ENCODE measurements at places on chromosomes 2 and 18. TPM values are rescaled to one million over a fixed set of nuclear protein-coding genes. Genes with fewer than 3 reads are reported as not detected.

The MAP3K19 gene
- not detected for total RNA-seq

The ESPNL gene
- 2.4 TPM for total RNA-seq

The FEZ2 gene
- 62.8 TPM for total RNA-seq

The CHAC2 gene
- 0.57 TPM for total RNA-seq

The TMEFF2 gene
- total RNA-seq, result 4.7 TPM

The ARHGEF33 gene
- total RNA-seq, result 0.25 TPM

The RGPD3 gene
- total RNA-seq, result 0.45 TPM

The ABCB11 gene
- not detected for total RNA-seq
